ENCODE measurements at places on chromosomes 4 and X.

- peak; percentile 20 for DNase-seq
Observed at GRCh38 chrX:36867143-36867542, 141.0 kb upstream of the FAM47C start.

DNA sequence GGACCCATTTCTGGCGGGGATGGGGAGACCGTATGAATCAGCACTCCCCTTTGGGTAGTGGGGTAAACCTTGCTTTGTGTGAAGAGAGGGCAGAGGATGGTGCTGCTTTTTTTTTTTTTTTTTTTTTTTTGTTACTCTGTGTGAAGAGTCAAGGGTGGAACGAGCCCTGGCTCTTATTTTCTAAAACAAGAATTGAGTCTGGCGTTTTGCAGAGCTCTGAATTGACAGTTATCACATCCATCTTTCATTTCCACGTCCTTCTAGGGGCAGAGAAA, 1.2 kb downstream of the SLAIN2 start:
- DNase-seq: no peak

GRCh38 chr4:24565054-24565453, 19.3 kb downstream of the DHX15 start:
- no peak for DNase-seq

GRCh38 chrX:31371956-31372355, 300.1 kb upstream of the FTHL17 start:
- no peak for DNase-seq

DNA sequence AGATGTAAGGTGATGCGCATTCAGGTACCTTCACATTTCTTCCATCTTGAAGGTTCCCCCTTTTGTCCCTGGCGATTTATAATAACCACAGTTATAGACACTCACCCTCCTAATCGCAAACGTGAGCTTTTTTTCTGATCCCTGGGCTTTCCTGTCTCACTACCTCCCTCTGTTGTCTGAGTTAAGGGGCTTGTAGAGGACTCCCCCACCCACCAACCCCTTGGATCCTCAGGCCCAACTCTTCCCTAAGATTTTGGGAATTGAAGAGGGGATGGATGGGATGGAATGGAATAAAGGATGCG, 1.4 kb downstream of the CNKSR2 start:
- DNase-seq: no peak

DNA sequence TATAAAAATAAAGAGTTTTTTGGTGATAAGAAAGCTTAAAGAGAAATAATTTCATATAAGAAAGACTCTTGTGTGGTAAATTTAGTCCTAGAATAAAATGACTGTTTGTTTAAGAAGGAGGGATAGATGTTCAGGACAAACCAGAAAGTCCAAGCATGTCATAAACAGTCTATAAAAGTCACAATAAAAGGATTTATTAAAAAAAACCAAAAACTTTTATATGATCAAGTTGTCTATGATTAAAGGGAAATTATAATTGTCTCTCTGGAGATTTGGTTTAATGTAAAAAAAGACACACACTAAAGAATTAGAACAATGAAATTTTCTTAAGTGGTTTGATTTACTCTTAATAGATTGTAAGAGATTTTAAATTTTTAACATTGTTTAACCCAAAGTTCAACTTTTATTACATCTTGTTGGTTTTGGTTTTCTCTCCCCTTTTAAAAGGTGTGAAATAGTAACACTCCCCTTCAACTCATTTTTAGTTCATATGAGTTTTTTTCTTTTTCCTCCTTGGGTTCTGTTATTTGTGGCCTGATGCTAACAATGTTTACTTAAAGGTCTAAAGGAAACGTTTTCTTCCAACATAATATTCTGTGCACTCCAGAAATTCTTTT, 89.7 kb downstream of the PDHA2 start:
- peak; percentile 33 for DNase-seq

- no peak for DNase-seq
Observed at GRCh38 chr4:105710012-105710600, 1.5 kb downstream of the GSTCD start.

GRCh38 chrX:63581906-63582305, 203.1 kb downstream of the ARHGEF9 start:
- DNase-seq: no peak

- DNase-seq: no peak
Observed at GRCh38 chr4:82705169-82705927, 93.2 kb downstream of the SCD5 start.

GRCh38 chrX:22912616-22913015, 87.1 kb upstream of the DDX53 start:
- no peak for DNase-seq

DNA sequence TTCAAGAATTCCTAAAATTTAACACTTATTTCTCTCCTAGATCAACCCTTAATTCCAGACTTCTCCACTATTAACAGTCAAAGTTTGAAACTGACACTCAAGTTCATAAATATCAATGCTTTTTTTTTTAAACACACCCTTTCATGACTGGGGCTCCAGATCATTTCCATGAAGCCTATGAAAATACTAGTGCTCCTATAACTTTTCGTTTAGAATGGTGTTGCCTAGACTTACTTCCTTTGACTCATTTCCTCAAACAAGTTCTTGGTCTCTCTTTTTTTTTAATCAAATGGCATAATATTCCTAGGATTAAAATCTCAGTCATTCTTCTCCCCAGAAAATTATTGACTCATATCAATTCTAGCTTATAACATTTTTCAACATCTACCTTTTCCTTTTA, 13.1 kb downstream of the ZMAT1 start:
- no peak for DNase-seq

DNA sequence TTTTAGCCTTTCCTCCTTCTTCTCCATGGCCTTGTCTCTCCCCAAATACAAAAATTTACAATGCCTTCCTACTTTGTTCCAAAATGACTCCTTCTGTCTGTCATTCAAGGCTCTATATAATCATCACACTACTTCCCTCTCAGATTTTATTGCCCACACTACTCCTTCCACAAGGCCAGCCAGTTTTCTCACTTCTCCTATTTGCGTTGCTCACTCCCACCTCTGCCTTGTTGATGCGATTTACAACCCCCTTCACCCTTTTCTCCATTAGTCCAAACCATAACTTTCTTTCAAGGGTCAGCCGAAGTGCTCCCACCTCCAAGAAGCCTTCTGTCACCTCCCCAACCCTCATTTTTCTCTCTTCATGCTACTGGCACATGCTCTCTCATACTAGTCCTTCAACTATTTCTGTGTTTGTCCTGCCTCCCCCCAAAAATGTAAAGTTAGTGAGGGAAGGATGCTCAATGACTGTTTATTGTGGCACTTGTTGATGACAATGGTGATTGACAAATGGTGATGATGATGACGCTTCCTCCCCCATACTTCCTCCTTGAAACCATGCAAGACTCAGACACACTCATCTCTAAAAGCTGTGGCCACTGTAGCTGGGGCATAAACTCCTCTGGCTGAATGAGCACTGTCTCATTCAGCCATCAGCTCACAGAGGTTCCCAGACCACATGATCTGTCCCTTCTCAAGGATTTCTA, 2.7 kb upstream of the XKRX start:
- DNase-seq: no peak

DNA sequence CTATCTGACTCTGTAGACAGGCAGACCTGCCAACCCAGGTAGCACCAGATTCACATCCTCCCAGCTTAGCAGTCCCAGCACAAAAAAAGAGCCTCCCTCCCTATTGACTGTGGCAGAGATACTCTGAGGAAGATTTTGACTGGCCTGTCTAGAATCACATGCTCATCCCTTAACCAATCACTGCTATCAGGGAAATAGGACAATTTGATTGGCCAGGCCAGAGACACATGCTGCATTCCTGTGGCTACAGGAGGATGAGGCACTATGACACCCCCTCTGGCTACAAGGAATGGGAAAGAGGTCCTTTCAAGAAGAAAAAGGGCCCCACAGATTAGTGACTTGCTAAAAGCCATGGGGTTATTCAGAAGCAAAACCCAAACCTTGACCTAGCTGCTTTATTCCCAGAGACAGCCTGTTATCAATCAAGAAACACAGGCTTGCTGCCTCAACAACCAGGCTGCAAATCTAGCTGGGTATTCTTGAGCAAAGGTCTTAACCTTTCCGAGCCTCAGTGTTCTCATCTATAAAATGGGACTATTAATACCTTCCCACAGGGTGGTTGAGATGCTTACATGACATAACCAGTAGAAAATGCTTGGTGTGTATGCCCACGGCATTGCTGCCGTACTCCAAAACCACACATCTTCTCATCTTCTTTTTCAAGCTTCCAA, 147.6 kb downstream of the BCOR start:
- no peak for DNase-seq

GRCh38 chr4:28913466-28913865, 1806.7 kb upstream of the PCDH7 start:
- DNase-seq: no peak

DNA sequence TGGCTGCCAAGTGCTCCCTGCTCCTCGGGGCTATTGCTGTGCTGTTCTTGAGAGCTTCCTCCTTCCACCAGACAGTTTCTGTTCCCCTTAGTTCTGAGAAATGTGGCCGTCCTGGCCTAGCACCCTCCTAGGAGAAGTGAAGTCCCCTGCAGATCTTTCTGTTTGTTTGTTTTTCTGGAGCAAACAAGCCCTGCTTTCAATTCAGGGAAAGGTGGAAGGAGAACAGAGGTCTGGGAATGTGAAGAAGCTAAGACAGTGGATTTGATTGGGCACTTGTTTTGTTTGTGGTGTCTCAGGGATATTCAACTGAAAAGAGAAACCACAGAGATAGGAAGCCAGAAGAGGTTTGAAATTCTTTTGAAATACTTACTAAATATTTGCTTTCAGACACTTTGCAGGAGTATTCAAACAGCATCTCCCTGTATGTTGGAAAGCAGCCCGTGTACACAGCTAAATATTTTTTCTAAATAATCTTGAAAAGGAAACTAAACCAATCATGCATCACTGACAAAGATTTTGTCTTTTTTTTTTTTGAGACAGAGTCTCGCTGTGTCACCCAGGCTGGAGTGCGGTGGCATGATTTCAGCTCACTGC, 36.5 kb upstream of the PPM1K start:
- peak; percentile 39 for DNase-seq

GRCh38 chr4:176259330-176260090, 9.5 kb downstream of the ASB5 start:
- DNase-seq: peak; percentile 49

DNA sequence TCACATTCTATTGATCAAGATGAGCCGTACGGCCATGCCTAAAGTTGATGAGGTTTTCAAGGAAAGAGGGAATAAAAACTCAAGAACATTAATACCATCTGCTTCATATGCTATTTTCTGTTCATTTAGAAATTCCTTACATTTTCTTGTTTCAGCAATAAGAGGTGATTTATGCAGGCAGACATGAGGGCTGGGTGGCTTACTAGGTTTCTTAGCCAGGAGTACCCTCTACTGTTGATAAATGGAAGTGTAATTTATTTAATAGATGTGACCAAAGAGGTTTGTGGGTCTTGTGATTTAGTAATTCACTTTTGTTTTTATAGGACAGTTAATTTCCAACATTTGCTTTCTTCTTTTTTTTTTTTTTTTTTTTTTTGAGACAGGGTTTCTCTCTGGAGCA, 6.4 kb upstream of the SMIM9 start:
- peak; percentile 54 for DNase-seq

- no peak for DNase-seq
Observed at GRCh38 chrX:85108165-85108564, 104.5 kb downstream of the APOOL start.

DNA sequence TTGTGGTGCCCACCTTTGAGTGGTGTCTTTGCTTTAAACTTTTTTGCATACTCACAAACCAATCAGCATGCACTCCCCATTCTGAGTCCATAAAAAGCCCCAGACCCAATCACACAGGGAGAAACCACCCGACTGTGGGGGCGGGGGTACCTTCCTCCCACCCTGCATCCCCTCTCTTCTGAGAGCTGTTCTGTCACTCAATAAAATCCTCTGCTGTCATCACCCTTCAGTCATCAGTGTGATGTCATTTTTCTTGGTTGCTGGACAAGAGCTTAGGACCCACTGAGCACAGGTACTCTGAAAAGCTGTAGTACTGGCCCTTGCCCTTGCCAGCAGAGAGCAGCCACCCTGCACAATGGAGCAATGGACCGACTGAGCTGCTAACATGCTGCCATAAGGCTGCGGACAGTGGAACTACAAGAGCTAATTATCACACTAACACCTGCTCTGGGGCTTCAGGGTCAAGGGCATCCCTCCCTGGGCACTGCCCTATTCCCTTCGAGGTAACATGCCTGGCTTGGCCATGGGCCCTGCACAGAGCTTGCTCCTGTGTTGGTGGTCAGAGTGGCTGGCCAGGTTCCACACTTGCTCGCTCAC, 62.9 kb upstream of the PGRMC2 start:
- no peak for DNase-seq

DNA sequence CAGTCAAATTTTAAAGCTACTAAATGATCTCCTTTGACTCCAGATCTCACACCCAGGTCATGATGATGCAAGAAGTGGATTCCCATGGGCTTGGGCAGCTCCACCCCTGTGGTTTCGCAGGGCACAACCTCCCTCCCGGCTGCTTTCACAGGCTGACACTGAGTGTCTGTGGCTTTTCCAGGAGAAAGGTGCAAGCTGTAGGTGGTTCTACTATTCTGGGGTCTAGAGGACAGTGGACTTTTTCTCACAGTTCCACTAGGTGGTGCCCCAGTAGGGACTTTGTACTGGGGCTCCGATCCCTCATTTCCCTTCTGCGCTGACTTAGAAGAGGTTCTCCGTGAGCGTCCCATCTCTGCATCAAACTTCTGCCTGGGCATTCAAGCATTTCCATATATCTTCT, 845.2 kb downstream of the PCDH18 start:
- no peak for DNase-seq

DNA sequence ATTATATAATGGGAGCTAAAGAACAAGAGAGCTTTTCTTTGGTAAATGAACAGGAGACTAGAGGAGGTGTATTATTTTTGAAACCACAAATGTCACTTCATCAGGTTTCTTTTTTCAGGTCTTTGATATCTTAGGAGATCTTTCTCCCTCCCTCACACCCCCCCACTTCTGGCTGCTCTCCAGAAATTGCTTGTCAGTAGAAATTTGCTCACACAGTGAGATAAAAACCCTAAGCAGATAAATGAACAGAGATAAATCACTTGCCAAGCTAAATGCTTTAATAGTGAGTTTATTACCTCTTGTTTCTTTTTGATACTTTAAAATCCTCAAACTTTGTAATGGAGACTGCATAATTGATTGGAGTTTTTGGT, 421.2 kb upstream of the TENM3 start:
- peak; percentile 36 for DNase-seq

All from astrocyte of the spinal cord (primary cell).